ENCODE measurements at places on chromosomes 1 and 21. TPM values are rescaled to one million over a fixed set of nuclear protein-coding genes. Genes with fewer than 3 reads are reported as not detected.
A peak's percentile ranks its signal among the peaks of the same experiment; 100 is the strongest.

DNA sequence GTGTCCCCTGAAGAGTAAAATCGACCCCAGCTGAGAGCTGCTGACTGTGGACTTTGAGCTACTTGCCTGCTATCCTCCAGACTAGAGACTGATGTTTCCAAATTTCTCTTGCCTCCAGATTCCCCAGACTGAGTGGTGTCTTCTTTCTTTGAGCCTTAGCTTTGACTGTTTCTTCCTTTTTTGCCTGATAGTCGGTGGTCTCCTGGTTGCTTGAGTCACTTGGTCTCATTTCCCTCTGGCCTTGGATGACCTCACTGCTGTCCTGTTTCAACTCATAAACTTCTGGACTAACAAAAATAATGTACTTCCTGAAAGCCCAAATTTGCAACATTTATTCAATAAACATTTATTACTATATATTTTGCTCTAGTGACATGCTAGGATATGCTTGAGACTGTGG, 52.9 kb upstream of the DIPK1A start:
- H3K36me3 ChIP-seq: no peaks in the 10 kb centered on the region
- H3K27ac ChIP-seq: no peak overlapping the region
- no peaks in the 10 kb centered on the region for H3K27me3 ChIP-seq
- no peaks in the 10 kb centered on the region for H3K4me1 ChIP-seq
- no peak for DNase-seq
- no peak overlapping the region for H3K4me3 ChIP-seq

- no peaks in the 10 kb centered on the region for H3K36me3 ChIP-seq
- no peak for DNase-seq
- no peak overlapping the region for H3K4me3 ChIP-seq
- H3K27me3 ChIP-seq: peaks cover 4% of the 10 kb centered on the region
- no peak overlapping the region for H3K27ac ChIP-seq
Observed at GRCh38 chr1:19941206-19941568, 17.8 kb upstream of the PLA2G2E start.

DNA sequence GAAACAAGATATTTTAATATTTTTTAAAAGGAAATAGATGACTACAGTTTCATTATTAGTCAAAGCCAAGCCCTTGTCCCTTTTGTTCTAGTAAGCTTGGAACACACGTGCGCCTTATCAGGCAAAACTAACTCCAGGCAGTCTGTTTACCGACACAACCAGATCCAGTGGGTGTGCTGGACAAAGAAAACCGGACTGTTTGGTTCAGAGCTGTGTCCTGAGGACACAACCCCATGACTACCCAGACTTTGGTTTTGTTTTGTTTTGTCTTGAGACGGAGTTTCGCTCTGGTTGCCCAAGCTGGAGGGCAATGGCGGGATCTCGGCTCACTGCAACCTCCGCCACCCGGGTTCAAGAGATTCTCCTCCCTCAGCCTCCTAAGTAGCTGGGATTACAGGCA, 13.9 kb upstream of the RHOU start:
- H3K27ac ChIP-seq: no peak overlapping the region
- no peaks in the 10 kb centered on the region for H3K36me3 ChIP-seq
- no peak overlapping the region for H3K4me3 ChIP-seq
- H3K4me1 ChIP-seq: no peaks in the 10 kb centered on the region
- DNase-seq: no peak

DNA sequence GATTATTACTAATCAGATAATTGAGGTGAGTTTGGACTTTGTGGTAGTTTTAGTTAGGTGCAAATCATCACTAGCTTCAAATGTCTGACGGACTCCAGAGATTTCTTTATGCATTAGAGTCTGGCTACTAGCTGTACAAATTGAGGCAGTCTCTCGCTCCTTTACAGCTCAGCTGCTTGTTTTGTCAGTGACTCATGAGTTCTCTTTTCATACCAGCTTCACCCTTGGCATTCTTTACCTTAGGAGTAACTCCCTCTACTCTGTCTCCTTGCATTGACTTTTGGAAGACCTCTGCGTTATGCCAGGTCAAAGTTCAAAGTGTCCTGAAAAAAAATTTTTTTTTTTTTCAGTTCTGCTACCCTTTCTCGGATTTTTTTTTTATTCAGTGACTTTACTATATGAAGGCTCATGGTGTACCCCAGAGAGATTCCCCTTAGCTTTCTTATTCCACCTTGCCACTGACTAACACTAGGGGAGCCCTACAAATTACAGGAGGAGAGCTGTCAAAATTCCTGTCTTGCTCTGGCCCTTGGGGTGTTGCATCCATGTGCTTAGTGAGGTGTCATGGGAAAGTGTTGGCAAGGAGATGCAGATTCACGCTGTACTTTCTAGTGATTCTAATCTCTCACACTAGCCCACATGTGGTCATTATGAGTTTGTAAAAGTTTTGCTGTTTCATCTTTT, 576.6 kb downstream of the ADGRL2 start:
- no peak overlapping the region for H3K4me3 ChIP-seq
- no peaks in the 10 kb centered on the region for H3K36me3 ChIP-seq
- DNase-seq: no peak
- no peaks in the 10 kb centered on the region for H3K4me1 ChIP-seq

GRCh38 chr1:66331658-66332547, 202.1 kb upstream of the SGIP1 start:
- peak overlapping the region; percentile 75 for H3K4me3 ChIP-seq
- peak; percentile 37 for DNase-seq
- peaks cover 39% of the 10 kb centered on the region for H3K4me1 ChIP-seq
- no peaks in the 10 kb centered on the region for H3K36me3 ChIP-seq
- peak overlapping the region; percentile 87 for H3K27ac ChIP-seq

GRCh38 chr1:220290140-220290761, 18.0 kb upstream of the RAB3GAP2 start:
- H3K27ac ChIP-seq: no peak overlapping the region
- no peaks in the 10 kb centered on the region for H3K36me3 ChIP-seq
- no peaks in the 10 kb centered on the region for H3K27me3 ChIP-seq
- H3K4me1 ChIP-seq: no peaks in the 10 kb centered on the region
- no peak overlapping the region for H3K4me3 ChIP-seq
- DNase-seq: no peak

GRCh38 chr1:179785031-179785431, 41.9 kb downstream of the FAM163A start:
- H3K27me3 ChIP-seq: peaks cover 4% of the 10 kb centered on the region
- no peak overlapping the region for H3K27ac ChIP-seq
- H3K4me1 ChIP-seq: no peaks in the 10 kb centered on the region
- no peaks in the 10 kb centered on the region for H3K36me3 ChIP-seq

- H3K36me3 ChIP-seq: no peaks in the 10 kb centered on the region
- H3K27me3 ChIP-seq: no peaks in the 10 kb centered on the region
- no peak overlapping the region for H3K27ac ChIP-seq
- H3K4me1 ChIP-seq: no peaks in the 10 kb centered on the region
- no peak for DNase-seq
Observed at GRCh38 chr1:239218301-239218700, 168.1 kb upstream of the CHRM3 start.

- H3K4me1 ChIP-seq: peaks cover 14% of the 10 kb centered on the region
- no peak for DNase-seq
- H3K27ac ChIP-seq: no peak overlapping the region
- no peaks in the 10 kb centered on the region for H3K36me3 ChIP-seq
- H3K4me3 ChIP-seq: peak overlapping the region; percentile 12
Observed at GRCh38 chr1:15154480-15155036, 1.0 kb downstream of the TMEM51 start.

DNA sequence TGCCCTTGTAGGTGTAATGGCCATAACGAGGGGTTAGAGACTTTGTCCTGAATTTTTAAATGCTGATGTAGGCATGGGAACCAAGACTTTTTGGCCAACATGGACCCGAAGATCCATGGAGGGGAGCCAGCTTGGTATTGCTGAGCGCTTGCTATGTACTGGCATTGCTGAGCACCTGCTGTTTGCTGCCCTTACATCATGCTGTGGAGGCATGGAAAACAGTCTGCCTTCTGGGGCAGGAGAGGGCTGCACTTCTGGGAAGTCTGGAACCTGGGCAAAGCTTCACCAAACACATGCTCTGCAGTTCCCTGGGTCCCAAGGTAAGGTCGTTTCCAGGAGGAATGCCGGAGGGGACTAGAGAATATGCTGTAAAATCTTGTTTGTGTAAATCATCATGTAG, 86.3 kb upstream of the CNIH3 start:
- no peaks in the 10 kb centered on the region for H3K27me3 ChIP-seq
- no peak overlapping the region for H3K27ac ChIP-seq
- no peak for DNase-seq
- H3K4me1 ChIP-seq: no peaks in the 10 kb centered on the region

DNA sequence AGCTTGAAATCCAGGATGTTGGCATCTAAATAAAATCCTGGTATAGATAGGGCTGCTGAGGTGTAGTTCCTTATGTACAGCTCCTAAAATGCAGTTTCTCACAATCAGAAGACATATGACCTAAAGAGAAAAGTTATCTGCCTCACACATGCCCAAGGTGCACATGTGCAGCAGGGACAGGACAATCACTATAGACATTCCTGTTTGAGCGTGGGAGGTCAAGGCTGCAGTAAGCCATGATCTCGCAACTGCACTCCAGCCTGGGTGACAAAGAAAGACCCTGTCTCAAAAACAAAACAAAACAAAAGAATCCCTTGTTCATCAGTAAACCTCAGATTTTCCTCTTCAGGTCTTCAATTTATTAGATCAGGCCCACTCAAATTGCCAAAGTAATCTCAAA, 66.1 kb downstream of the SPATA6 start:
- H3K4me1 ChIP-seq: no peaks in the 10 kb centered on the region
- no peak for DNase-seq
- no peak overlapping the region for H3K27ac ChIP-seq
- no peaks in the 10 kb centered on the region for H3K27me3 ChIP-seq
- H3K4me3 ChIP-seq: no peak overlapping the region

GRCh38 chr21:33904041-33904440, 11.6 kb downstream of the ATP5PO start:
- H3K27me3 ChIP-seq: no peaks in the 10 kb centered on the region
- no peaks in the 10 kb centered on the region for H3K4me1 ChIP-seq
- H3K4me3 ChIP-seq: no peak overlapping the region
- peaks cover 47% of the 10 kb centered on the region for H3K36me3 ChIP-seq
- DNase-seq: no peak

- no peaks in the 10 kb centered on the region for H3K4me1 ChIP-seq
- H3K4me3 ChIP-seq: no peak overlapping the region
- no peaks in the 10 kb centered on the region for H3K27me3 ChIP-seq
- no peak for DNase-seq
- no peaks in the 10 kb centered on the region for H3K36me3 ChIP-seq
Observed at GRCh38 chr21:43585924-43586413, 73.3 kb downstream of the HSF2BP start.

DNA sequence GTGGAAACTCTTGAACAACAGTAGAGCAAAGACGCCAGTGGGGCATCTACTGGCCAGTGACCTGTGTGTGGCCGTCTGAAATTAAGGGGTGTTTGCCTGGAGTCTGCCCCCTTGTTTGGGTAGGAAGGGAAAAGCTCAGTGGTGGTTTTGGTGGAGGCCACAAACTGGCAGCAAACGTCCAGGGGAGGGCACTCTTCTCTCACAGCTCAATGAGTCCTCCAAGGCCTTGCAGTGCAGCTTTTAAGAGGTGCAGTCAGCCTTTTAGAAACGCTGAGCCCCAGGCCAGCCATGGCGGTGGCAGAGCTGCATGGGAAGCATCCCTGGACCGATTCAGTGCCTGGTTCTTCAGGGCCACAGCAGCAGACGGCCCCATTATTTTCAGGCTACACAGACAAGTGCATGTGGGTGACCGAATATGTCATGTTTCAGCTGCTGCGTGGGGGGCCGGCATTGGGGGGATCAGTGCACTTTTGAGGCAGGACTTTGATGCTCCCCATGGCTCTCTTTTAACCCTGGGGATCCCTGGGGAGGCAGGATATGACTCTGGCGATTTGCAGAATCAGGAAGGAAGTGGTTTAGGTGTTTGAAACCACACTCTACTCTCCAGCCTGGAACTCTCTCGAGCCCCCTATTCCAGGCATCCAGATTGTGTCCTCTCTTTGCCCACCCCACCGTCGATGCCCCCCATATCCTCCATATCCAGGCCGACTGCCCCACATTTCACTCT, 414.0 kb downstream of the PRDM2 start:
- no peak overlapping the region for H3K4me3 ChIP-seq
- H3K36me3 ChIP-seq: no peaks in the 10 kb centered on the region
- no peak overlapping the region for H3K27ac ChIP-seq
- H3K27me3 ChIP-seq: no peaks in the 10 kb centered on the region
- DNase-seq: no peak
- H3K4me1 ChIP-seq: no peaks in the 10 kb centered on the region

- no peak overlapping the region for H3K27ac ChIP-seq
- H3K4me1 ChIP-seq: no peaks in the 10 kb centered on the region
- H3K36me3 ChIP-seq: no peaks in the 10 kb centered on the region
- no peak overlapping the region for H3K4me3 ChIP-seq
Observed at GRCh38 chr1:226589008-226589733, 40.6 kb downstream of the STUM start.

- H3K4me3 ChIP-seq: no peak overlapping the region
- no peaks in the 10 kb centered on the region for H3K4me1 ChIP-seq
- H3K36me3 ChIP-seq: no peaks in the 10 kb centered on the region
- H3K27ac ChIP-seq: no peak overlapping the region
Observed at GRCh38 chr1:217921126-217921904, 290.2 kb downstream of the SPATA17 start.

Gene GPATCH3
- total RNA-seq: 20.0 TPM

Gene UBE2U
- not detected for total RNA-seq

Gene CCDC27
- total RNA-seq: not detected

Gene ZBTB8B
- not detected for total RNA-seq

Gene NBPF19
- total RNA-seq: 16.6 TPM

Gene NPHS2
- total RNA-seq: not detected

Gene FCGR3A
- total RNA-seq: 0.58 TPM

Gene RNPC3
- total RNA-seq: 17.6 TPM
